Heart right ventricle (tissue), 16 donors: ENCODE measurements at places on chromosomes 1 and 21.

GRCh38 chr1:34685225-34685624 lies 69.6 kb upstream of the GJB5 start:
- no peak for DNase-seq

- DNase-seq = no peak
Observed at GRCh38 chr1:235049217-235049616, 79.4 kb downstream of the TOMM20 start.

- no peak for DNase-seq
Observed at GRCh38 chr1:183600136-183600535, 9.9 kb upstream of the NCF2 start.

- no peak for DNase-seq
Observed at GRCh38 chr1:165842023-165842670, 14.7 kb downstream of the UCK2 start.

DNA sequence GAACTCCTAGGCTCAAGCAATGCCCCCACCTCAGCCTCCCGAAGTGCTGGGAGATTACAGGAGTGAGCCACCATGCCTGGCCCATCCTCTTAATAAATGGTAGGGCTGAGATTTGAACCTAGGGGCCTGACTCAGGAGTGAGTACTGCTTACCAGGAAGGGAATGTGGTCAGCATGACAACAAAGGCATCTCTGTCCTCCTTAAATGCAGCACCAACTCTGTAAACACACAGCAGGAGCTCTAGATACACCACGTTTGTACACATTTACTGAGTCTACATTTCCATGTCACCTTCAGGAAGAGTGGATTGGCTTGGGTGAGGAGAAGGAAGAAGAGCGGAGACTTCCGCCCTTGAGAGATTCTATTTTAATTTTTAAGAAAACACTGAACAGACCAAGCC lies 38.5 kb downstream of the HIVEP3 start:
- DNase-seq = no peak

GRCh38 chr1:51097171-51097570 lies 4.9 kb upstream of the C1orf185 start:
- no peak for DNase-seq

DNA sequence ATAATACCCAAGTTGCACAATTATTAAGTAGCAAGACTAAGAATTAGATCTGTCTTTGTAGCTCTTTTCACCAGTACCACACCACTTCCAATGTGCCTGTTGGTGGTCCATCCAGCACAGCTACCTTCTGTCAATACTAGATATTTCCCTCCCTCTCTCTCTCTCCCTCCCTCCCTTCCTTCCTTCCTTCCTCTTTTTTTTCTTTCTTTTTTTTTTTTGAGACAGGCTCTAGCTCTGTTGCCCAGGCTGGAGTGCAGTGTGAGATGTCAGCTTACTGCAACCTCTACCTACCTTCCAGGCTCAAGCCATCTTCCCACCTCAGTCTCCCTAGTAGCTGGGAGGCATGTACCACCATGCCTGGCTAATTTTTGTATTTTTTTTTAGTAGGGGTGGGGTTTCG lies 21.1 kb downstream of the KPNA6 start:
- no peak for DNase-seq

GRCh38 chr1:24052220-24052619 lies 59.7 kb downstream of the MYOM3 start:
- no peak for DNase-seq

DNA sequence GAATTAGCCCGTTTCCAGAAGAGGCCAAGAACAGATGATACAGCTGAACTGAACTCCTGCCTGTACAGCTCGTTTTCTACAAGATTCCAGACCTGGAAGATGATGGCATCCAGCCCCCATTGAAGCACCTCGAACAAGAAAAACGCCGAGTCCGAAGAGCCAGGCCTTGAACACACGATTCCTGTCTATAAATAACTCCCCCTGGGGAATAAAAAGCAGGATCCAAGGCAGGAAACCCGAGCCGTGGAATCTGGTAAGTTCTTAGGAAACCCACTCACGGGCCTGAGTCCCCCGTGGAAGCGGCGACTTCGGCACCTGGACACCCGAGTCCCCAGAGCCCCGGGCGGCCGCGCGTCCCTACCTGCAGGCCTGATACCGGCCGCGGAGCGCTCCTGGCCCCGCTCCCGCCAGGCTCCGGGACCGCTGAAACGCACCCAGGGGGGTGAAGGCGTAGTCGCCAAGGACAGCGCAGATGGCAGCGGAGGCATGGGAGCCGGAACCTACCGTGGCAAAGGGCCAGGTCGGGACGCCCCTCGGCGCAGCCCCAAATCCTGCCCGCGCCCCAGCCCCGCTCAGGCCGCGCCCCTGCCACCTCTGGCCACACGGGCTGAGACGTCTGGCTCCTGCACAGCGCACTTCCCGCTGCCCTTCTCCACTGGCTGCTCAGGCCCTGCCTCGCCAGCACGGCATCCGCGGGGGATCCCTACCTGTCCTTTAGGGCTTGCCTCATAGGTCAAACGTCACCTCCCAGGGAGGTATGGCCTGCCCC lies 14.0 kb upstream of the HLCS start:
- no peak for DNase-seq

DNA sequence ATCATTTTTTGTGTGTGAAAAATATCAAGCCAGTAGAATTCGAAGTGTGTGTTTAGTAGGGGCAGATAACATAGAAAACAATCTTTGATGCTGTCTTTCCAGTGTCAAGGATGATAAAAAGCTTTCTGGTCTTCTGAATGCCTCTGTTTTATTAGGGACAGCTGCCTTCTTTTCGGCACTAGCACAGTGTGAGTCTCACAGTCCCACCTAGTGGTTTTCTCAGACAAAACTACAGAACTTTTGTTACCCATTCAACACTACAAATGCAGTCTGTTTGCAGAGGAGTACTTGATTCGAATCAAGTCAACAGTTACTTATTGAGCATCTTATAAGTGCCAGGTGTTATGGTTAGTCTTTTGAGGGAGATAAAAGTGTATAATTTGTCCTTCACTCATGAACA lies 30.6 kb upstream of the MCOLN3 start:
- DNase-seq = no peak

- DNase-seq = no peak
Observed at GRCh38 chr1:33971913-33972312, 108.0 kb downstream of the HMGB4 start.

DNA sequence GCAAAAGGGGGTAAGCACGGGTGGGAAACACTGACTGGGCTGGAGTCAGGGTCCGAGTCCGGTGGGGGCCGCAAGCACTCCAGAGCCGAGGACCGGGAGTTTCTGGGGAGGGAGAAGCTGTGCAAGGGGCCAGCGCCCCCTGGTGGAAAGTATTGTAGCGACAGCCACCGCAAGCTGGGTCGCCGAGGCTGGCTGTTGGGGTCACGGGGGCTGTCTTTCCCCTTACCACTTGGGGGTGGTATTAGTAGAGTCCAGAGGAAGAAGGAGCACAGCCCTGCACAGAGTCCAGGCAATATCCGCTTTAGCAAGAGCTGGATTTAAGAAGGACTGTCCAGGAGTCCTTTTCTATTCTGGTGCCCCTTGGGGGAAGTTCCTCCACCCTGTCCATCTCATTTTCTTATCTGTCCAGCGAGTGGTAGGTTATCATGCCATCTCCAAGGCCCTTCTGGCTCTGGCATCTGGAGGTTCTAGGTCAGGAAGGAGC lies 17.9 kb upstream of the ETV3 start:
- peak; percentile 78 for DNase-seq

DNA sequence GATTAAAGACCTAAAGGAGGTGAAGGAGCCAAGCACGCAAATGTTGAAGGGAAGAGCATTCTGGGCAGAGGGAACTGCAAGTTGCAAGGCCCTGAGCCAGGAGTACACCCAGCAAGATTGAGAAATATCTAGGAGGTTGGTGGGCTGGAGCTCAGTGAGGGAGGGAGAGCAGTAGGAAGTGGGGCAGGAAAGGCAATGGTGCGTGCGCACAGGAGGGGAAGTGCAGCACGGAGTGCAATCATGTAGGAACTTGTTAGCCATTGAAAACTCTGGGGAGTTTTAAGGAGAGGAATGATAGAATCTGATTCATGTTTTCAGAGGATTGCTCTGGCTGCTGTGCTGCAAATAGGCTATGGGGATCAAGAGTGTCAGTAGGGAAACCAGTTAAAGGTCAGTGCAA lies 13.2 kb upstream of the IGSF3 start:
- no peak for DNase-seq

DNA sequence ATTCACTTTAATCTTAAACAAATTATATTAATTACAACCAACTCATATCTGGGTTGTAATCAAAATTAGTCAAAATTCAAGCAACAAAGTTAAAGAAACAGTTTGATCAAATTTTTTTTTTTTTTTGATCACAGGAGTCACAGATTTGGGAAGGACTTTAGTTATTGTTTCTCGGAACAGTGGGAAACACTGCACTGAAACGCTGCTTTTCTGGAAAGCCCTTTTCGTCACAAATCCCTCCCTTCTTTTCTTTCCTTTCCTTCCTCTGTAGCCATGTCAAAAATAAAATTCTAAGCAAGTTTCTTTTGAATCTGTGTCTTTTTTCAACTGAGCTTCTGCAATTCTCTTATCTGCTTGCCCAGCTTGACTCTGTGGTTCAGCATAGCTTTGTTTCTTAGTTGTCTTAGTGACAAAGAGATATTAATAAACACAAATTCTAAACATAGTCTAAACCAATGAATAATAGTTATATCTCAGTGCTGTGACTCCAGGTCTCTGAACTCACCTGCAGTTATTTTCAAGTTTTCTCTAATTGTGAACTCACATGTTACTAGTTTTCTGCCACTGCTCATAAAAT lies 53.8 kb downstream of the PTGS2 start:
- DNase-seq = no peak

GRCh38 chr1:93723733-93724270 lies 42.2 kb upstream of the BCAR3 start:
- DNase-seq = no peak

DNA sequence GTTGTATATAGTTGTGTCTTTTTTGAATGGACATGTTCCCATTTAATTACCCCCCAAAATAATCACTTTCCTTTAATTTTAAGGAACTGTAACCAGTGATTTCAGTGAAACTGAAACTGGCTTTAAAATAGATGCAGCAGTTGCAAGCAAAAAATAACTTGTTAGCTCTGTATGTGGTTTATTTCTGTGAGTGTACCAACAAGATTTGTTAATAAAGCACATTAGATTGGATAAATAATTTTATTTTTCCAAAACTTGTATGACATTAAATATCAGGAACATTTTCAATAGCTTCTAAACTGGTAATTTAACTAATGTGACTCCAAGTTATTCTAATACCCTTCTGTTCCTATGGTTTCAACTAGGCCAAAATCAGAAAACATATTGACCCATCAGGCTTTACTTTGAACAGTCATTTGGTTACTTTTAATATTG lies 184.3 kb upstream of the CACYBP start:
- no peak for DNase-seq

GRCh38 chr1:24963099-24963872 lies 33.2 kb upstream of the RUNX3 start:
- no peak for DNase-seq

DNA sequence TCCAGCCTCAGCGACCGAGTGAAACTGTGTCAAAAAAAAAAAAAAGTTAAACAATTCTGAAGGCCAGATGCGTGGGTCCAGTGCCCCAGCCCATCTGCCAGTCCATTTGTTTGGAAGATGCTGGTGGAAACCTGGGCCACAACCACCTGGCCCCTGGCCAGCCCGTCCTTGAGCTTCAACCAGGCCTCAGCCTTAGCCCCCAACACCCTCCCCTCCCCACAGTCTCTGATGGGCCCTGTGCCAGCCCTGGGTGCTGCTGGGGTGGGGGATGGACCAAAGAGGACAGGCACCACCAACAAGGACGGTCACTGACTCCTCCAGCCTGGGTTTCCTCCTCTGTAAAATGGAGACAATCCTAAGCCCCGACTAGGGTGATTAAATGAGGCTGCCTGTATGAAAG lies 19.6 kb upstream of the PLEKHG5 start:
- DNase-seq = no peak

DNA sequence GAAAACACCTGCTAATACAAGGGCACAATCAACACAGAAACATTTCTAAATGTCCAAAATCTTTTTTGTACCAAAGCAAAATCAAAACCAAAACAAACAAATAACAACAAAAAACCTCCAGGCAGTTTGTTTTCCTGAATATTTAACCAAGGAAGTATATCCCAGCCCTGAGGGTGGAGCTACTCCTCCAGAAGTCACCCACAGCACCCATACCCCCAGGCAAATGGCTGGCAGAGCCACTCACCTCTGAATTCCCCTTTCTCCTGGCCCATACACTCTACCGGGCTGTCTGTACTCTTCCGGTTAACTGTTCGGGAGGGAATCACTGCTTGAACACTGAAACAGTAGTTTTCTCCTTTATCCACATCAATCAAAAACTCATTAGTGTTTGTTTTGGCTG lies 9.5 kb downstream of the F3 start:
- DNase-seq = no peak

DNA sequence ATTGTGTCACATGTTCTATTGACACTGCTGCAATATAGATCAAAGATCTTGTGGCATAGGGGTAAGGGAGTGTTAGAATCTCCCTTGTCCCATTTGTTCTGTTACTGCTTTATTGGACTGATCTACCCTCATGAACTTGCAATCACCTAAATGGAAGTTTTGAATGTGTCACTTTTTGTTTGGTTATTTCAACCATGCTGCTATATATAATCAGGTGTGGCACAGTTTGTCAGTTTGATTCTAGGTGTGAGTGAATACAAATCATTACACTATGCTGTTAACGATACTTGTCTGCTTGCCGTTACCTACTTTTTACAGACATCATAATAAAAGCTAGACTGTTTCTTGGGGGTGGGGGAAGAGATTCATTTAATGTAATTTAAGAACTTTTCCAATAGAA lies 82.6 kb downstream of the MAB21L3 start:
- no peak for DNase-seq

DNA sequence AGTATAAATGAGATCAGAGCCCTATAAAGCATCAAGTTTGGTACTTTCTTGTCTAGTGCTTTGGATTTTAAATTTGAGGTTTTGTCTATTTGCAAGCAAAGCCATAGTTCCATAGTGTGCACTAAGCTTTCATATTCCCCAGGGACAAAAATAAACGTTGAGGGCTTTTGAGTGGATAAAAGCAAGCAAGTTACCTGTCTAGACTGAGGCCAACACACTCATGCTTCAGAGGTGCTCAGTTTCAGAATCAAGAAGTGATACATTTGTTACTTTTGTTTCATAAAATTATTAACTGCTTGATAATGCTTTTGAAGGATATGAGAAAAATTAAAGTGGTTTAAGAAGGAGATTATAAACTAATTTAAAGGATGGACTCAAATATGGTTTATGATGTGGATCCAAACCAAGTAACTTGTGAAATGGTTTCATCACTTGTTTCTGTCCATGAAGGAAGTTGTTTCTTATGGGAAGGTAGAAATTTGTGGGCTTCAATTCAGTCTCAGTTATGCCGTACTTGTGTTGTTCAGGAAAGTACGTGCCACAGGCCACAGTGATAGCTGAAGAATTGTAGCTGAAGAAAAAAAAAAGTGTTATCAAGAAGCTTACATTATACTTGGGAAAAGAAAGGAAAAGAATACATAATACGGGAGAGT lies 71.2 kb downstream of the CHRM3 start:
- no peak for DNase-seq

GRCh38 chr1:114668784-114669561 lies 876 bp downstream of the DENND2C start:
- no peak for DNase-seq

GRCh38 chr1:66981679-66982078 lies 56.9 kb downstream of the MIER1 start:
- no peak for DNase-seq
